Kasumi-1 (cell line): ENCODE measurements at places on chromosomes 5 and 9.
A peak's percentile ranks its signal among the peaks of the same experiment; 100 is the strongest.

DNA sequence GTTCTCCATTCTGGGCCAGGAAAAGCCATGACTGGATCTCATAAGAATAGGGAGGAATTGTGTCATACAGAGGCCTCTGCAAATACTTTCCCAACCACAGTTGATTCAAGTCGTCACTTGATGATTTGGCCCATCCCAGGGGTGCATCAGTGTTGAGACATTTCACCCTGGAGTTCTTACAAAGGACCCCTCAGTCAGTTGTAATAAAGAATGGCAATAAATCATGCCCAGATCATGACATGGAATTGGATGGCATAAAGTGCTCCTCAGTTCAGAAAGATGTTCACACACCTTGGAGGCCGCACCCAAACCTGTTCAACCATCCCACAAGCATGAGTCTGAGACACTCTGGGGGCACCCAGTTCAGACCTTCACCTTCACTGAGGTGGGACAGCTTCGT lies 168.1 kb downstream of the NR3C1 start:
- DNase-seq: no peak

DNA sequence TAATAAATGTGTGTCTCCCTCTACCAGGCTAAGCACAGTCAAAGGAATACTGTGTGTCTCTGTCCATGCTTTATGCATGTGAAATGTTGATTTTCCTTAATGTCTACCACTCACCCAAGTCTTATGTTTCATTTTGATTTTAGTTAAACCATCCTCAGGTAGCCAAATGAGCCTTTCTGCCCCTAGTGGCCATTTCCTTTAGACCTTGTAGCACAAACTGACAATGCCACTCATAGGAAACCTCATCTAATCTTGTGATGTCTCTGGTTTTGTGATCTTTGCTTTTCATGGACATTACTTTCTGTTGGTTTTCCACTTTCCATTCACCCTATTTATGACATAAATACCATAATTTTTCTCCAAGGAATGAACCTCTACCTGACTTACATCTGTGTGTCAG lies 820.8 kb downstream of the MAT2B start:
- peak; percentile 21 for DNase-seq

DNA sequence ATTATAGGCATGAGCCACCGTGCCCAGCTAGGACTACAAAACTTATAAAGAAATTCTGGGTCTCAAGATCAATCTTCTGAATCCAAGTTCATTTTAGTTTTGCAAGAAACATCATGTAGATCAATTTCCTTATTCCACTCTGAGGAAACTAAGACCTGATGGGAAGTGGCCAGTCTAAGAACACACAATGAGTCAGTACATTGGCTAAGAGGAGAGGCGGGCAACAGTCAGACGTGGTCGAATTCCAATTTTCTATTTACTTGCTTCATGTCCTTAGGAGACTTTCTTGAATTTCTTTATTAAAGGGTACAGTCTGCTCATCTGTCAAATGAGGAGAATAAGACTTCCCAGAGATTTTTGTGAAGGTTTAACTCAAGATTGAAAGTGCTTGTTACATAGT lies 432.1 kb upstream of the BRINP1 start:
- no peak for DNase-seq

DNA sequence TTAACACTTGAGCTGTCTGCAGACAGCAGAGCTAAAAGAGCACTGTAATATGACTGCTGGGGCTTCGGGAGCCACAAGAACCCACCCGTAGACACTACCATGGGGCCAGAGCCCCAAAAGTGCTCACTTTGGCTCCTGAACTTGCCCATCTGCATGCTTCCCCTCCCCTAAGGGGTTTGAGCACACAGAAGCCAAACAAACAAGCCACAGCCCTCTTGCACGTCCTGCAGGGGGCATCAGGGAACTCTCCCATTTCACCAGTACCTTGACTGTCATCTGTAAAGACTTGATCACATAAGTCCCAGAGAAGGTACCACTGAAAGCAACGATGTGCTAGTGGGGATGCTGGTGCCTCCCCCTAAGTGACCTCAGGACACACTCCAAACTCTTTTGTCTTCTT lies 681.8 kb downstream of the SEMA5A start:
- peak; percentile 52 for DNase-seq

DNA sequence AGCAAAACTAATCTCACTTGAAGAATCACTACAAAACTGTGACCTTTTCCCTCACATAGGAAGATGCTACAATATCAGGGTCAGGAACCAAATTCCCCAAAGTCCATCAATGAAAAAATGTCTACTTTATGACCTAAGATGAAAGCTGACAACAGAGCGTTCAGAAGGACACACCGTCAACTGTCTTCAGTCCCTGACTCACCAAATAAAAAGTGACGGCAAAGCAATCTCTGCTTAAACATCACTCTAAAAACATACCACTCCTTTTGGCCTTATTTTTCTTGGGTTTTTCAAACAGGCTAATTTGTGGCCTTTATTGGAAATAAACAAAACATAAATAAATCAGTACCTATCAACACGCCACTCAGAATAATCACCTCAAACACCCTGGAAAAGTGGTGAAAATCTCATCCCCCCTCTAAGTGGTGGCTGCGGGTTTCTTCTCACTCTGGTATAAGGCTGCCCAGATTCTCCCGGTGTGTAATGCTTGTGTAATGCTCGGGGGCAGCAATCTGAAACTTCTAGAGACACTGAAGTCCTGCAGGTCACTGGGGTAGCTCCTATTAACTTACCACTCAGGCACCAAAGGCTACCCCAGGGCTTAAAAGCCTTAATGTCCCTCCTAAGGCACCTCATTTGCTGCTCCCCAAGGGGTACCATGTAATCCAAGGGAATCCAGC lies 29.5 kb downstream of the SEMA4D start:
- DNase-seq: no peak

- no peak for DNase-seq
Observed at GRCh38 chr5:927172-928015, 34.7 kb downstream of the TRIP13 start.

DNA sequence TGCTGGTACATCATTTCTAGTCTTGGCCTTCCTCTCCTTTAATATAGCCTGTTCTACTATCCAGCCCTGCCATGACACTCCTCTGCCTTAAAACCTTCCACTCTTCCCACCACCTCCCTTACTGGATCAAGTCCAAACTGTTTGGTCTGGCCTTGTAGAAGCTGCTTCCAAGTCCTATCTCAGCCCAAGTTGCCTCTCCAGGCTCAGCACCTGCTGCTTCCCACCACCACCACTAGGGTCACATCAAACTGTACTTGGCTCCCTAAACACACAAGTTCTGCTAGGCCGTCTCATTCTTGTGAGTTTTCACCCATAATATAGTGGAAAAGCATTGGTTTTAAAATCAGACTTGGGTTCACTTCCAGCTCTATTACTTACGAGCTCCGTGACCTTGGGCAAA lies 1.4 kb downstream of the NDUFA8 start:
- peak; percentile 86 for DNase-seq
